Stimulated activated CD4-positive, alpha-beta T cell treated with anti-CD3 and anti-CD28 coated beads, Interleukin-2, amount 100 ng/mL, for 48 hours (primary cell): ENCODE measurements at places on chromosomes 16 and 17.

DNA sequence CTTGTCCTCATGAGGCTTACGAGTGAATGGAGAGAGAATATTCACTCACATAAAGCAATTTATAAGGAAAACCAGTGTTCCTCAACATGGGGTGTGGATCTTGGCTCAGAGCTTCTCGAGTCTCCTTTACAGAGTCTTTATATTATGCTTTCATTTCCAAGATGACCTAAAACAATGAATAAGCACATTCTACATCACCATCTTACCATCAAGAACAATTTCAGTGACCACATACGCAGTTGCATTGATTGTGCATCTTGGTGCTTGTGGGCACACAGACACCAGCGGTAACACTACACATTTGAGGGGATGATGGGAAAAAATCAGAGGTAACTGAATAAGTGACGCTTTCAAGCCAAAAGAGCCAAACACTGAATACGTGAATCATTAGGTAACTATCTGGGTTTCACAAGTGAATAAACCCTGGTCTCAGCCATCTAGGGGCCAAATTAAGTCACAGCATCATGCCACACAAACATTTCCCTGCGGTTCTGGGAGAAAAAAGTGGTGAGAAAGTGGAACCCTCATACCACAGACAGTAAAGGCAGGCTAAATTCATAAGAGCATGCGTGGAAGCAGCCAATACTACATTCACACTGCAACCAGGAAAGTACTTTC lies 9.4 kb downstream of the CWC25 start:
- DNase-seq: peak; percentile 12

- DNase-seq: no peak
These were observed 480 bp downstream of the MRPS7 start for GRCh38 chr17:75262112-75262606.

DNA sequence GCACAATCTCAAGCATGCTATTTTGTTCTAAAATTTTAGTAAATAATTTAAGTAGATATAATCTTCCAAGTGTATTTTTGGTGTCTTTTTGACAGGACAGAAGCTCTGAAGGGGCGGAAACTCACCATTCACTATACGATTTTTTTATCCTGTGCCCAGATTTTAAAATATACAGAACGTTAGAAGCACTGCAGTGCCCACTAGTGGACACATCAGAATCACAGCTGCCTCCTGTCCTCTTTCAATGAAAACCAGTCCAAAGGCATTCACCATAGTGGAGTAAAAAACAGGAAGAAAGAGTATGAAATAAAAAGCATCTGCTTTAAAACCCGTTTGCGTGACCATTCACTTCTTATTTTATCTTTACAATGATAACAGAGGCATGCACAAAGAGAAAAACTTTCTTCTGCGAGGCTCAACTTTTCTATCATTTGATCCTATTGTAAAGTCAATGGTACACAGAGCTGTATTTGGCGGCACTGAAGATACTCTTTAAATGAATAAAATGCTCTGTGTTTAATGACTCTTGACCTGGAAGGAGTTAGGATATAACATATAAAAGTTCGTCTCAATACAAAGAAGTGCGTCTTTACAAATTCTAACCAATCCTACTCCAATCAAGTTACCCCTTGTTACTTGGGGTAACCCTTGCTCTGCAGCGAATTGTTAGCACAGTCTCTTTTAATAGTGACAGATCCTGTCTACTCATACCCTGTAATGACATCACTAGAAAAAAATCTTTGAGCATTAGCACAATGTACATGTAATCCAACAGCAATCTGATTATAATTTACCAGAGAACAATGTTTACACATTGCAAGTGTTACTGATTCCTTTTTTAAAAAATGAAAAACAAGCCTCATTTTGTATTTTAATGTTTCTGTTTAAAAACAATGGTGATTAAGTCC lies 339.8 kb upstream of the PSMD7 start:
- DNase-seq: peak; percentile 41

DNA sequence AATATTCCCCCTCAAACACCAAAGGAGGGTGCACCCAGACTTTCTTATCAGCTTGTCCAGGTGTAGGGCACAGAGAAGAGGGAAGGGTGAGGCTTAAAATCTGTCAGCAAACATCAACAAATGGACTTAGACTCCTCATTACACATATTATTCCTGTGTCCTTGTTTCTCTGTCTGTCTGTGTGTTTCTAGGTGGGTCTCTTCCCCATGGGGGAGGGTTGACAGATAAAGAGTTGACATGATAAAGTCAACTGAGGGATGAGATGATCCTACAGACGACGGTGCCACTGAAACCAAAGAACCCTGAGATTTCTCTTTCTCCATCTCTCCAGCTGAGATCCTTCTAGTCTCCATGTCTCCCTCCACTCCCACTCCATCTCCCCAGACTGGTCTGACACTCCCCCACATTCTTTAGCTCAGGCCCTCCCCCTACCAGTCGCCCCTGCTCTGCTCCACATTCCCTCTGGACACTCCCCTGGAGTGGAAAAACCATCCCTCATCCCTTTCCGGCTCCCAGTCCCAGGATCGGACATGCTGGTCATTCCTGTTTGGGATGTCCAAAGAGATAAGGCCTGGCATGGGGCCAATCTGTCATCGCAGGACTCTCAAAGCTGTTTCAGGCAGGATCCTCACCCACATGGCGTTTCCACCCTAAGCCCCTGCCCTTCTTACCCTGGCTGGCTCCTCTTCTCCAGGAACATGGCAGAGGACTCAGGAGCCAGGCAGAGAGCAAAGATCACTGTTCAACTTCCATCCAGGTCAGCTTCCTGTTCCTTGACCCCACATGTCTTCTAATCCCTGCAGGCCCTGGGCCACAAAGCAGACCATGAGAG lies 2.9 kb upstream of the ITGA3 start:
- DNase-seq: no peak

DNA sequence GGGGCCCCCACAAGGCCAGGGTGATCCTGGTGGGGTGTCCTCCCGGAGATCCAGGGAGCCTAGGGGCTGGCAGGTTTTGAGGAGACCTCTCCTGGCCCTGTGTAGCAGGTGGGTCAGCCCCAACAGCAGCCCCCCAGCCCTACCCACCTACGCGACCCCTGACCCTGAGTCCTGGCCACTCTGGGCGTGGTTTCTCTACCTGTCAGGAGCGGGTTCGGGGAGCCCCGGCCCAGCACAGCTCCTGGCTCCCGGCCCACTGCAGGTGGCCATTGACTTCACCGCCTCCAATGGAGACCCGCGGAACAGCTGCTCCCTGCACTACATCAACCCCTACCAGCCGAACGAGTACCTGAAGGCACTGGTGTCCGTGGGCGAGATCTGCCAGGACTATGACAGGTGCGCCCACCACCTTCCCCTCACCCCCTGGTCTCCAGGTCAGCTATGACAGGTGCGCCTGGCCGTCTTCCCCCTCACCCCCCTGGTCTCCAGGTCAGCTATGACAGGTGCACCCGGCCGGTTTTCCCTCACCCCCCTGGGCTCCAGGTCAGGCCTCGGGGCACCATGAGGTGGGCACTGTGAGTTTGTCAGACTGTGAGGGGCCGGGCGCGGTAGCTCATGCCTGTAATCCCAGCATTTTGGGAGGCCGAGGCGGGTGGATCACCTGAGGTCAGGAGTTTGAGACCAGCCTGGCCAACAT lies 13.0 kb downstream of the CPNE7 start:
- no peak for DNase-seq

DNA sequence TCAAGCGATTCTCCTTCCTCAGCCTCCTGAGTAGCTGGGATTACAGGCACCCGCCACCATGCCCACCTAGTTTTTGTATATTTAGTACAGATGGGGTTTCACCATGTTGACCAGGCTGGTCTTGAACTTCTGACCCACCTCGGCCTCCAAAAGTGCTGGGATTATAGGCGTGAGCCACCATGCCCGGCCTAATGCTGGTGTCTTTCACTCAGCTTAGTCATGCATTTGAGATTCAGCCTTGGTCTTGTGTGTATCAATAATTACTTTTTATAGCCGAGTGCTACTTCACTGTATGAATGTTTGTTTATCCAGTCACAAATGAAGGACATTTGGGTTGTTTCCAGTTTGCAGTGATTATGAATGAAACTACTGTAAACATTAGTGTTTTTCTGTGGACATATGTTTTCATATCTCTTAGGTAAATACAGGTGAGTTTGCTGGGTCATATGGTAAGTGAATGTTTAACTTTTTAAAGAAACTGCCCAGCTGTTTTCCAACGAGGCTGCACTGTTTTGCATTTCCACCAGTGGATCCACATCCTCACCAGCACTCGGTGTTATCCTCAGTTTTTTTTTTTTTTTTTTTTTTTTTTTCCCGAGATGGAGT lies 11.0 kb upstream of the PLCG2 start:
- no peak for DNase-seq

GRCh38 chr17:65557349-65558310 lies 3.8 kb downstream of the AXIN2 start:
- no peak for DNase-seq

DNA sequence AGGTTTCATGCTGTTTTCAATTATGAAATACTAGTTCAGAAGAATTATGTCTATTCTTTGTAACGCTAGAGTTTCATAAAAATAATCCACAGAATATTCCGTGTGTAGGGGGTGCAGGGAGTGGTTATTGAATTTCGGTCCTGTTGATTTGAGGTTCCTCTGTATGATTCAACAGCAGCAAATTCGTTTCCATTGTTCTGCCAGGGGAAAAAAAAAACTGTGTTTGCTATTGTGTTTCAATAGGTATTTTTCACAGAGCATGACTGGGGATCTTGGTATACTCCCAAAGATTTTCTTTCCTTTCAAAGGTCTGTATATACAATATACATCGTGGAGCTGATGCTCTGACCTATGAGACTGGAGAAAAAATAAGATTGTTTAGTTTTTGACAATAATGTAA lies 15.8 kb downstream of the SHISA9 start:
- DNase-seq: no peak

DNA sequence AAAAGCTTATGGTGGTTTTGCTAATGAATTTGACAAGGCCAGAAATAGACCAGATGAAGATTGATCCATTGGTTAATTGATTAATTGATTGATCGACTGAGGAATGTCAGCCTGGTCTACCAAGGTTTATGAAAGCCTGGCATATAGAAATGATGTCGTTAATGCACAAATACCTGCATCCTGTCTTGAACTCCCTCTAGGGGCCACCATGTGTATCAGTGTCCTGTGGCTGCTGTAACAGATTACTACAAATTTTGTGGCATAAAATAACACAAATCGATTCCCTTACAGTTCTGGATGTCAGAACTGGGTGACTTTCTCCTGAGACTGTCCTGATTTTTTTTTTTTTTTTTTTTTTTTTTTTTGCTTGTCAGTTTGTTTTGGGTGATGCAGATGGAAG lies 553.2 kb downstream of the MAF start:
- DNase-seq: no peak

- DNase-seq: no peak
These were observed 19.5 kb downstream of the ANKRD40 start for GRCh38 chr17:50688245-50688644.

DNA sequence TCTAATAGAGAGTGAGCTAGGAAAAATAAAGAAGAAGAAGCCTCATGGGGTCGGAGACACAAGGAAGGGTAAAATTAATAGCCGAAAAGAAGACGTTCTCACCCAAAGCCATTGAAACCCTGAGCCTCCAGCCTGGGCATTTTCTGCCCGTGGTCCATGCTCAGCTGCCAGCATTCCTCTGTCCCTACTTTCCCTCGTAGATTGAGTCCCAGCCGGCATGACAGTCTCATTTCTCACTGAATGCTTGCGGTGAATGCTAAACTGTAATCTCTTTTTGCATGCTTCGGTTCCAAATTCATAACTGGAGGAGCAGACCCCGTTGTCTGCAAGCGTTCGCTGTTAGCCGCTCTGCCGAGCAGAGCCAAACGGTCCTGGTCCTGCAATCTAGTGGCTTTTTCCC lies 54.0 kb upstream of the COX10 start:
- DNase-seq: no peak

- no peak for DNase-seq
These were observed 10.6 kb upstream of the SEPHS2 start for GRCh38 chr16:30456302-30456701.

- DNase-seq: no peak
These were observed 90.3 kb upstream of the MPHOSPH6 start for GRCh38 chr16:82260212-82260795.

- no peak for DNase-seq
These were observed 23.6 kb downstream of the BMERB1 start for GRCh38 chr16:15457958-15458357.

GRCh38 chr17:40322358-40323315 lies 13.7 kb downstream of the RARA start:
- DNase-seq: peak; percentile 77
